Pulmonary artery endothelial cell (primary cell): ENCODE measurements at places on chromosomes 6 and 20.

DNA sequence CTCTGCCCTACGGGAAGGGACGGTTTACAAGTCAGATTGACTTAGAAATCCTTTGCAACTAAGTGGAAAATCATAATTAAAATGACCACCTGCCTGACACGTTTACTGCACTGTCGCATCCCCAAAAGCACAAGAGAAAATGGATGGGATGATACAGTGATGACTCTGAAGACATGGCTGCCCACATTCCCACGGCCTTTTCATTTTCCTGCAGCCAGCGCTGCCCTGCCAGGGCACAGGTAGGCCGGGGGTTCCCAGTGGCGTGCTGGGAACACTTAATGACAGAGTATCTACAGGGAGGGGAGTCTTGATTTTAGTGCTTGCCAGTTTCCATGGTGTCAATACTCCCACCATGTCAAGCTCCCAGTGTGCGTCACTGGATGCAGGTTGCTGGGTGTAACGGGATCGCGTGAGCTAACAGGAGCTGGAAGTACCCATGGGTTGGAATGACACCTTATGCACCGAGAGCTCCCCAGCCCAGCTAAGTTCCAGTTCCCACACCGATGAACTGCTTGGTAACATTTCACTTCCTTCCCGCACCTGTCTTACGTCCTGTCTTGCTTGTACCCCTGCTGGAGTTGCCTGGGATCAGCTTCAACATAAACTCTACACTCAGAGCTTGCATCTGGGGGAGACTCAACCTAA is 129.0 kb downstream of the ANKRD60 start:
- DNase-seq, result no peak

DNA sequence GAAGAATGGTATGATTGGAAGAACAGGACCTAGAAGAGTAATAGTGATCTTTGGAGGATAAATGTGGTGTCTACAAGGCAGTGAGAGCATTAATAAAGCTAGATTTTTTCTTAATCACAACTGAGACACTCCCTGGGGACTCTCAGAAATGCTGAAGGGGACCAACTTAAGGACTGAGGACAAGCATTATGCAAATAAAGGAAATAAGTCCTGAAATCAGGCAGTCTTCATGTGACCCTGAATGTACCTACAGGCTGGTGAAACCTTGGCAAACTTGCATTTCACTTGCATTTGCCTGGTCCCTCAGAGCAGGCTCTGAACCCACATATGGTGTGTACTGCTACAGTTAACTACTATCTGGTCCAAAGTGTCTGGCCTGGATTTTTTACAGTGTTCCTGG is 19.3 kb upstream of the TTK start:
- DNase-seq, result no peak

DNA sequence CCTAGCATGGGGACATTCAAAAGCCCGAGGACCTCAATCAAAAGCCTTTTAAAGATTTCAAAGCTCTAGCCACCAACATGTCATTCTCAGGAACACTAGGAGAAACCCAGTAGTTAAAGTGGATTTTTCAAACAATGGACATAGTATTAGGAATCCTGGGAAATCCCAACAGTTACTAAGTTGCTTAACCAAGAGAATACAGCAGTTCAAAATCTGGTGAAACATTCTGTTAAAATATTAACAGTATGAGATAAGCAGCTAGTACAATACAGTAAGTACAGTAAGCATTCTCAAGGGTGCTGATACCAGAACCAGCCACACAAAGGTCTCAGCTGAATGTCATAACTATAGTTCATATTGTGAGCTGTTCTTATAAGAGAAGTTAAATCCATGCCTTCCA is 68.6 kb downstream of the CDK19 start:
- DNase-seq, result no peak

DNA sequence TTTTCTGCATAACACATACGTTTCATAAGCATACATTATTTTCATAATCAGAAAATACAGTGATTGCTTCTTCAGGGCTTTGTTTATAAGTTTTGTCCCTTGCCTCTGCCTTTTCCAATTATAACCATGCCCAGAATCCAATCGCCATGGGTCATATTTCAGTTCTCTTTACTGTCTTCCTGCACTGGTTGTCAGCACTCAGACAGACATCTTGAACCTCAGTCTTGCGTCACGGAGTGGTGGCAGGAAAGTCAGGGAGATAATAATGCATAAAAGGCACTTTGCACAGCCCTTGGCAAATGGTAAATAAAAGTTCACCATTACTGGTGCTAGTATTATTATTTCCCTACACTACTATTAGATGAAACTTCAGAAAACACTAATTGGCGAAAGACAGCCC is 7.2 kb downstream of the KIF16B start:
- no peak for DNase-seq

- DNase-seq, result no peak
Measured at GRCh38 chr6:29553268-29554057, 6.1 kb downstream of the UBD start.

DNA sequence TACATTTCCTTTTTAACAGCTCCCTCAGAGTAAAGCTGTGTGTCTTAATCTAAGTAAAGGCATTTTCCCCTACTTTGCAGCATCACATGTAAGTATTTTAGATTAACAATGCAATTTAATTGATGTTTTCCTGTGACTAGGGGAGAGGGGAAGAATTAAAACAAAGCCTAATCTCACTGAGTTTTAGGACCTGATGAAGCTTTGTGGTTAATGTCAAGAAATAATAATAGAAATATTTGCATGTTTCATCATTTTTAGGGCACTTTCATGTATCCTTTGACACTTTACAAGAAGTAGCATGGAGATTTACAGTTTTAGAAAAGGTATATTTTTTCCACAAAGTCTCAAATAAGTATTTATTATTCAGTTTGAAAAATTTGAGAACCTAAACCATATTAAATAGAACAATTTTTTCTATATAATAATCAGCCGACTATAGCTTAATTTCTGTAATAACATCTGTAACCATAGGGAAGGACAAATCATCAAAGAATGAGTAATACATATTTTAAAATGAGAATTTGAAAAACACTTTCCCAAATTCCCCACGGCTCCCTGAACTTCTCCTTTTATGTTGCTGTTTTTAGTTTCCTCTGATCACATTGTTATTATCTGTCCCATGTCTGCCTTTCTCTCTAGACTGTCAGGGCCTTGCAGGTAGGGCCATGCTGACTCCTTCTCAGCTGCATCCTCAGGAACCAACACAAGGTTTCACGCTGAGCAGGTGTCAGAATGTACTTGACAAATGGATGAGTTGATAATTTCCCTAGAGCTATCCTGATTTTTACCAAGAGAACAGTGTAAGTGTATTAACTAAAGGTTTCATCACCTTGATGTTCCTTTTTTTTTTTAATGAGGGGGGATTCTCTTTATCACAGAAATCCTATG is 338.1 kb downstream of the SYNE1 start:
- DNase-seq, result no peak

- DNase-seq, result no peak
Measured at GRCh38 chr20:50412069-50412468, 98.1 kb upstream of the PTPN1 start.

DNA sequence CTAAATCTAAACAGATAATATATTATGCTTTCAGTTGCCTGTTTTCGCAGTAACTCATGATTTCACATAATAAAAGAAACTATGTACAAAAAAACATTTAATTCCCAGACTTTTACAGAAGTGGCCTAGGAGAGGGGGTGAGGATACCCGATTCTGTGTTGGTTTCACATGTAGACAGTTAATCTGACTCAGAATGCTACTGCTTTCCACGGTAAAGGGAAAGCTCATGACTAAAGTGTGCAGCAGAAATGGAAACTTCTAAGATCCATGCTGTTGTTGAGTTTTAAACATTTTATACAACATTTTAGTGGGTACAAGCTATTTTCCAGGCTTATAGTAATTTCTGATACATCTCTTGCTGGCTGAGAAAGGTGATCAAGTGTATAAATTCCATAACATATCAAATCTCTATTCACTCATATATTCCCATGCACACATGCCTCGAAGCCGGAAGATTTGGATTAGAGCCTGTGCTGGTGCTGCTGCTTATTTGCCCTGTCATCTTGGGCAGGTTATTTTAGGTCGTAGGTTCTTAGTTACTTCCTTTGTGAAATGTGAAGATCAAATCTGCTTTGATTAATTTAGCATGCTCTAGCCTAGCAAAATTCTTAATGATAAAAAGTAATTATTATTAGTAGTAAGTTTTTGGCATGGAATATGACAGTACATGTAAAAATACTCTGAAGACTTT is 896.7 kb upstream of the MAP3K7 start:
- DNase-seq, result no peak

- no peak for DNase-seq
Measured at GRCh38 chr6:18835976-18836375, 448.8 kb downstream of the RNF144B start.

DNA sequence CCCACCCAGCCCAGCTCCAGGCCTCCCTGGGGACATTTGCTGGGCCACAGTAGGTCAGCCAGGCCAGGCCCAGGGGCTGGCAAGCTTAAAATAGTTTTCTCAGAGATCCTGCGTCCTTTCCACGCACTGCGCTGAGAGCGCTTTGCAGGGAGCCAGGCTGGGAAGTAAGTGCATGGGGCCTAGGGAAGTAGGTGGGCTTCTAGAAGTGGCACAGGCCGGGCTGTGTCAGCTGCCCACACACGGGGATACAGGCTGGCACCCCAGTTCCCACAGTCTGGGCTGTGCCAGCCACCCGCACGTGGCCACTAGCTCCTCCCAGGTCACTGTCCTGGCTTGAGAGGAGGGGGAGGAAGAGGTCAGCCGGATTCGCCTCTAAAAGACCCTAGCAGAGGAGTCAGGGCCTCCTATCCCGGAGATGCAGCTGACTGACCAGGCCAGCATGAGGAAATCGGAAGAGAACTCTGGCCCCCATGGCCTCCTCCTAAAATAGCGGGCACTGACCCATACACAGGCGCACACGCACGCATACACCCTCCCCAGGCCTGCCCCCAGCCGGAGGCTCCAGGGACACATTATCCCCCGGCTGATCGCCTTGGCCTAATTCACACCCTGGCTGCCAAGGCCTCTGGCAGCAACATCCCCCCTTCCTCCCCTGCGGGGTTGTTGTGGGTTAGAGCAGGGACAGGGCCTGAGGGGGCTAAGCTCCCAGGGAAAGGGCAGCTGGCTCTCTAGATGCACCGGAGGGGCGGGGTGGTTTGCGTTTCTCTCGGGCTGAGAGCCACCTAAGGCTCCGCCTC is 5.4 kb downstream of the SLCO4A1 start:
- no peak for DNase-seq

- peak; percentile 4 for DNase-seq
Measured at GRCh38 chr6:117265410-117266256, at the start of gene VGLL2. Gene VGLL2, plus strand, starts transcription at chr6:117265558. Its CDS starts 206 bp downstream, at chr6:117265764.

DNA sequence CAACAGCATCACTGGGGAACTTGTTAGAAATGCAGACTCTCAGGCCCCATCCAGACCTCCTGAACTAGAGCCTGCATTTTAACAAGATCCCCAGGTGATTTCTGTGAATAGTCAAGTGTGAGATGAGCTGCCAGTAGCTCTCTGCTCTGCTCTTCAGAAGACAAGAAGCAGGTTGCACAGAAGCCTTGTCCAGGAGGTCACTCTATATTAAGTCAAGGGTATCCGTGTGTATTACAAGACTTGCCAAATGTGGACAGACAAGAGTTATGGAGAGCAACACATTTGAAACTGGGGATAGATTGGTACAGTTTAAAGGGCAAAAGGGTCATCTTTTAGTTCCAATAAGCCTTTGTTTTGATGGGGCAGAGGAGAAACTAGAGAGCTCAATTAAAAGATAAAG is 23.2 kb upstream of the RIN2 start:
- DNase-seq, result no peak

- no peak for DNase-seq
Measured at GRCh38 chr20:34514897-34515483, 1.2 kb upstream of the DYNLRB1 start.

DNA sequence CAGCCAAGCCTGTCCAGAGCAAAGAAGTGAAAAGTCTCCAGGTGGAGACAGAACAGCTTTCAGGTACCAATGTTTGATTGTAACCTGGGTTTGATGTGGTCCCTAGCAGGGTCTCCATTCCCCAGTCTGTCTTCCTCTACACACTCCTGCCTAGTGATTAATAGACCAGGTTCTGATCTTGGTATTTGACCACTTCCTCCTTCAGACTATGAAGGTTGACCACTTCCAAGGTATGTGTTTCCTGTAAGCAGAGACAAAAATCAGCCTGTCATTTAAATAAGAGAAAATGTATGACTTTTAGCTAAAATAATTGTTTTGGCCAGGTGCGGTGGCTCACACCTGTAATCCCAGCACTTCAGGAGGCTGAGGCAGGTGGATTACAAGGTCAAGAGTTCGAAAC is 41.8 kb upstream of the TOP1 start:
- DNase-seq, result no peak

GRCh38 chr6:149346078-149346477 is 28.6 kb downstream of the TAB2 start:
- no peak for DNase-seq

- DNase-seq, result no peak
Measured at GRCh38 chr20:10177326-10177725, 41.3 kb upstream of the SNAP25 start.

DNA sequence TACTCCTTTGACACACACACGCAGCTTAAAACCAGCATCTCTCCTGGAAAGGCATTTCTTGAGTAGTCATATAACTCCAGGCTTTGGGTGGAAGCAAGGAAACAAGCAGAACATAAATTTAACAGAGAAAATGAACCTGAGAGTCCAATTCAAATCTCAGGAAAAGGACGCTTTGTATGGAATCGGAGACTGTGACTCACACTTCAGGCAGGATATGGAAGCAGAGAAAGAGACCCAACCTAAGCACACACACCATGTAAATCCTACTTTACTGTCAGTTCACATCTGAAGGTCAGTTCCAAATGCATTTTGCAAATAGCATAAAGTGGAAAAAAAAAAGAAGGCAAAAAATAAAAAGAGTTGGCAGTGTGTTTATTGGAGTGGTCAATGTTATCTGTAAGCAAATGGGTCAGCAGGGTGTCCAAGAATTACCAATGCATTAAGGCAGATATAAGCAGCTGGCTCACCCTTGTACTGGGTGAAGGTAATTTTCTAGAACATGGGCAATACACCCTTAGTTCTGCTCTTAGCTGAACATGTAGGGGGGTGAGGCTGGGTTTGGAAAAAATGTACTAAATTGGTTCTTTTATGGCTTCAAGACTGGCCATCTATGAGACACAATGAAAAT is 283.7 kb upstream of the NT5E start:
- DNase-seq, result no peak

- DNase-seq, result no peak
Measured at GRCh38 chr20:55667955-55668354, 337.4 kb downstream of the CBLN4 start.

- no peak for DNase-seq
Measured at GRCh38 chr20:43477619-43478018, 19.9 kb downstream of the SRSF6 start.

GRCh38 chr6:170044836-170045562 is 245.9 kb downstream of the DLL1 start:
- no peak for DNase-seq

GRCh38 chr6:142705054-142705453 is 239.9 kb downstream of the HIVEP2 start:
- no peak for DNase-seq

GRCh38 chr6:148392671-148393070 is 50.0 kb downstream of the SASH1 start:
- DNase-seq, result no peak

GRCh38 chr6:31468311-31468710 is 29.6 kb upstream of the MICB start:
- DNase-seq, result no peak

- no peak for DNase-seq
Measured at GRCh38 chr6:80165143-80165542, 58.7 kb downstream of the BCKDHB start.
